ENCODE measurements at places on chromosomes 6 and 20.

DNA sequence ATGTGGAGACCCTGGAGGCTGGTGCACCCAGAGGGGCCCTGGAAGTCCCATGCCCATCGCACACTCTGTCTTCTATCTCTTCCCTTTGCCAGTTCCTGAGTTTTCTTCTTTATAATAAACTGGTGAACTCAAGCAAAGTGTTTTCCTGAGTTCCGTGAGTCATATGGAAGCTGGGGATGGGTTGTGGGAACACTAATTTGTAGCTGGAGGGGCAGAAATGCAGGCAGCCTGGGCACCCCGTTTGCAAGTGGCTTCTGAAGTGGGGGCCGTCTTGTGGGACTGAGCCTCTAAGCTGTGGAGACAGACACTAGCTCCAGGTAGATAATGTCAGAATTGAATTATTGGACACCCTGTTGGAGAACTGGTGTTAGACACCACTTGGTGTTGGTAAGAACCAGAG lies 3.2 kb upstream of the PPP1R3G start:
- no peak for DNase-seq

DNA sequence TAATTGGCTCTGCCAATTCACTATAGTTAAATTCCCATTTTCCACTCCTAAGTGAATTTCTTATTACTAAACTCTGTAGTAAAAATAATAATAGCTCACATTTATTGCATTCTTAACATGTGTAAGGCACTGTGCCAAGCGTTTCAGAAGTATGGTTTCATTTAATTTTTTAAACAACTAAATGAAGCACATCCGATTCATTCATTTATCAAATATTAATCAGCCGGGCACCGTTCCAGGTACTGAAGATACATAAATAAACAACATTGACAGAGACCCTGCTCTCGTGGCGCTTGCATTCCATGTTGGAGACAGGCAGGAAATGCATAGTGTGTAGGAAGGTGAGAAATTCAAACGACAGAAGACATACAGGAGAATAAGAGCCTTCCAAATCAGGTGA lies 423.2 kb upstream of the JARID2 start:
- no peak for DNase-seq

- no peak for DNase-seq
These were observed 99.3 kb downstream of the RTN4IP1 start for GRCh38 chr6:106530026-106530425.

GRCh38 chr20:44790638-44791393 lies 19.5 kb downstream of the RIMS4 start:
- no peak for DNase-seq

DNA sequence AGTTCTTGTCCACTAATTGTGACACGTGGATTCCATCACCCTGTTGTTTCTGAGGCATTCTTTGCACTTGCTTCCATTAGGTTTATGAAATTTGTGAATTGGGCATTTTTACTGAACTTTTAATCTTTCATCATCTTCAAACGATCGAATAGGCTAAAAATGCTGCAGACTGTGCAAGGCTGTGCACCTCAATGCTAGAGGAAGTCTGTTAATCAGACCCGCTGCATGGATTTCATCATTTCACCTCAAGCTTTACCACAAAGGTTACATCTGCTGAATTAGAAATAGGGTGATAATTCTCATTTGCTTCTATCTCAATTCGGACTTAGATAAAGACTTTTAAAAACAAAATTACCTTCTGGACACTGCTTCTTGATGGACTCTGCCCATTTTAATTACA lies 27.8 kb upstream of the F13A1 start:
- no peak for DNase-seq

DNA sequence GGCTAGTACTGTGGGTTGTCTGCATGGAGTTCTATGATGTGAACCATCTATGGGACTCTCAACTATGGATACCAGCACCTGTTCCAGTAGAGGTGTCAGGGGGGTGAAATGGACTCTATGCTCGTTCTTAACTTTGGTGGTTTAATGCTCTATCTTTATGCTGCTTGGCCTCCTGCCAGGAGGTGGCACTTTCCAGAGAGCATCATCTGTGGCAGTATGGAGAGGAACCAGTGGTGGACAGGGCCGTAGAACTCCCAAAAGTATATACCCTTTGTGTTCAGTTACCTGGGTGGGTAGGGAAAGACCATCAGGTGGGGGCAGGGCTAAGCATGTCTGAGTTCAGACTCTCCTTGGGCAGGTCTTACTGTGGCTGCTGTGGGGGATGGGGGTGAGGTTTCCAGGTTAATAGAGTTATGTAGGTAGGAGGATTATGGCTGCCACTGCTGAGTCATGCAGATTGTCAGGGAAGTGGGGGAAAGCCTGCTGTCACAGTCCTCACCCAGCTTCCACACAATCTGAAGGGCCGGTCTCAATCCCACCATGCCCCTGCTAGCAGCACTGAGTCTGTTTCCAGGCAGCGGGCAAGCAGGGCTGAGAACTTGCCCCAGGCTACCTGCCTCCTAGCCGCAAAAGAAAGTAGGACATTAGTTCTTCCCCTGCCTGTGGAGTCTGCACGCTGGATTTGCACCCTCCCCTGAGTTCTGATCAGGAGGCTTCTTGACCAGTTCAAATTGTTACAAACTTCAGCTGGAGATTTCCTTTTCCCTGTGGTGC lies 284.0 kb downstream of the KCNQ5 start:
- DNase-seq, result no peak

DNA sequence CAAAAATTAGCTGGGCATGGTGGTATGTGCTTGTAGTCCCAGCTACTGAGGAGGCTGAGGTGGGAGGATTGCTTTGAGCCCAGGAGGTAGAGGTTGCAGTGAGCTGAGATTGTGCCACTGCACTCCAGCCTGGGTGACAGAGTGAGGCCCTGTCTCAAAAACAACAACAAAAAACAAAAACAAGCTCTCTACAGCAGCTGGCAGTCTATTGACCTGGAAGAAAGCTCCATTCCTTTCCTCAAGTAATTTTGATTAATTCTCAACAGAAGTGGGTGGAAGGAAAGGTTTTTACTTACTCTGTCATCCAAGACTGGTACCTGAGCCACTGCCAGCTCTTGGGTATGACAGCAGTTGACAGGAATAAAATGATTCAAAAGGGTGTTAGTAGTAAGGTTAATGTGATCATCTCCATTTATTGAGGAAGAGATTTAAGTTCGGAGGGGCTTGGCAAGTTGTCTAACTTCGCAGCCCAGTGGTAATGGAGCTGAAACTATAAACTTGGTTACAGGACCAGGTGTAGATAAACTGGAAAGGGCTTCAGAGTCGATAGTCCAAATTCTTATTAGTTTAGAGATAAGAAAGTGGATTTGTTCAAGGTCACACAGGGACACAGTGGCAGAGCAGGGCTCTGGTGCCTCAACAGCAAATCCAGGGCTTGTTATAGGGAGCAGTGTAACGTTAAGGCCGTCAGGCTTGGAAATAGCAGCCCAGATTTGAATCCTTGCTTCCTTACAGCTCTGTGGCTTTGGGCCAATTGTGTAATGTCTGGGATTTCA lies 14.8 kb downstream of the SRSF3 start:
- no peak for DNase-seq

- no peak for DNase-seq
These were observed 159.2 kb downstream of the UBE3D start for GRCh38 chr6:82906489-82906888.

DNA sequence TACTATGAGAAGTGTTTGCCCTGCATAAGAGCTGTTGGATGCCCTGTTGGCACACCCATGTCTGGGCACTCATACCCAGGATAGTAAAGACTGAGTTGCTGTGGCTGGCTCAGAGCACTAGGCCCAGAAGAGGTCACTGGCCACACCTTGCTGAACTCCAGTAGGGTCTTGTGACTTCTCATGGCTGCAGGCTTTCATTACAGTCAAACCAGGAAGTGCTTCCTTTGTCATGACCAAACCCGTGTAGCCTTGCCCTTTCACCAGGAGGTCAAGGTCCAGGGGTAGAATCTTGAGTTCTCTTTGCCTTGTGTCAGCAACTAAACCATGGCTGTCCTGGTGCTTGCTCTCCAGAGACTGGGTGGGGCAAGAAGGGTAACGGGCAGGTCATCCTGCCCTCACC lies 49.5 kb downstream of the CD164 start:
- no peak for DNase-seq

GRCh38 chr6:106192824-106193223 lies 106.7 kb downstream of the PRDM1 start:
- DNase-seq, result no peak

DNA sequence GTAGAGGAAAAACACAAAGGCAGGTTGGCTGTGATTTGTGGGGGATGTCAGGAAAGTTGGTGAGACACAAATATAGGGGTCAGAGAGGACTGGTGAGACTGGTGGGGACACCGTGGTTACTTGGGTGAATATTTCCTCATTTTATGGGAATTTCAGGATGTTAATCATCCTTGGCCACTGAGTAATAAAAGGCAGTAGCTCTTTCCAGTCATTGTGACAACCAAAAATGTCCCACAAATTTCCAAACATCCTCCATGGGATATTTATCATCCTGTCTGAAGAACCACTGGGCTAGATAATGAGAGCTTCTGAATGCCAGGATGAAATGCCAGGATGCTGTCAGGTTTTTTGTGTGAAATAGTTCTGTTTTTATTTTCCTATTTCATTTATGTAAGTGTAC lies 374.1 kb downstream of the CD109 start:
- no peak for DNase-seq

GRCh38 chr6:133242637-133243585 lies 1.8 kb downstream of the EYA4 start:
- no peak for DNase-seq

DNA sequence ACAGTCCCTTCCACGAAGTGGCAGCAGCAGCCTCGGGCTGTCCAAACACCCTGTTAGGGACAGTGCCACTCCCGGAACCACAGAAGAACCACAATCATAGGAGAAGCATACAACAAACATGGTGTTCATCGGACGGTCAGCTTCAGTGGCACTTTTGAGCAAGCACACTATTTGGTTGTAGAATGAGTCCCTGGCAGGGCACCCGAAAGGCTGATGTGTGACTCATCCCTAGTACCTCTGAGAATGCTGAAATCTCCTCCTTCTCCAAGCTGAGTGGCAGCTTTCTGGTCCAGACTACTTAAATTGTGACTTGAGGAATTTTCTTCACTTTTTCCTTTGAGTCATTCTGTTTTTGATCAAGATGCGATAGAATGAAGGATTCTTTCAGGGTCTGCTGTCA lies 282.5 kb downstream of the ESR1 start:
- DNase-seq, result no peak

DNA sequence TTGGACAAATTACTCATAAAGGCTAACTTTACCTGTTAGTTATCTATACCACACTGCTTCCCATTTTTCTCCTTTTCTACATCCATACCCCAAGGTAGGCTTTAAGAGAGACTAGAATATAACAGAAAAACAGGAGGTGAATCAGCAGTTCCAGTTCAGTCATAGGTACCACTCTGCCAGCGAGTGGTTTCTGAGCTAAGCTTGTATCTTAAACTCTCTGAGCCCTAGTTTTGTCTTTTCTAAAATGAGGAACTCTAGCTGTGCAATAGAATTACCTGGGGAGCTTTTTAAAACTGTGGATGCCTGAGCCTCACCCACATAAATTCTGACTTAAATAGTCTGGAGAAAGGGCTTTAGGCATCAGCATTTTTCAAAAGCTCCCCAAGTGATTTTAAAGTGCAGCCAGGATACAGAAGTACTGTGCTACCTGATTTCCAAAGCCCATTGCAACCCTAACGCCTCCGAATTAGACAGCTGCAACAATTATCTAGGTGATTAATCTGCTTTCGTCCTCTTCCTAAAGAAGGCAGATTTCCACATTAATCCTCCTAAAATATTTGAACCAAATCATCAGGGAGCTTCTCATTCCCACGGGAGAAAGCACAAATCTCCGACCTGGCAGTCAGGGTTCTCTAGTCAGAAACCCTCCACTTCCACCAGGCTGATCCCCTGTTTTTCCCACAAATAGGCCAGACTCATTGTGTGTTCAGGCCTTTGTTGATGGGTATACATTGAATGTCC lies 37.4 kb upstream of the RPL7L1 start:
- DNase-seq, result no peak

- no peak for DNase-seq
These were observed 7.1 kb upstream of the DST start for GRCh38 chr6:56649782-56650181.

DNA sequence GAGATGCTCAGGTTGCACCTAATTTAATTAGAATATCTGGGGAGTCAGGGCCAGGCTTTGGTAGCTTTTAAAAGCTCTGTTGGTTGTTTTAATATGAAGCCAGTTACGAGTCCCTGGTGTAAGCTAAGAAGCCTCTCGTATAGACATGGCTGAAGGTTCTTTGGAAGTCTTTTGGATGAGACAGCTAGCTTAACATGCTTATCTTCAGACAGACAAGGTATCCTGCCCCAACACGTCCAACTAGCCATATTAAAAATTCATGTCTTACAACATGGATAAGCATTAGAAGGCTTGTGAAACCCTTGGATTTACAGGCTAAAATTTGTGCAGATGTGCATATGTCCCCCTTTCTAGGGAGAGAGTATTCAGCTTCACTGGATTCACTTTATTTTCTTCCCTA lies 105.7 kb upstream of the KCNK16 start:
- DNase-seq, result no peak

GRCh38 chr20:57809149-57809548 lies 99.3 kb upstream of the PMEPA1 start:
- no peak for DNase-seq

DNA sequence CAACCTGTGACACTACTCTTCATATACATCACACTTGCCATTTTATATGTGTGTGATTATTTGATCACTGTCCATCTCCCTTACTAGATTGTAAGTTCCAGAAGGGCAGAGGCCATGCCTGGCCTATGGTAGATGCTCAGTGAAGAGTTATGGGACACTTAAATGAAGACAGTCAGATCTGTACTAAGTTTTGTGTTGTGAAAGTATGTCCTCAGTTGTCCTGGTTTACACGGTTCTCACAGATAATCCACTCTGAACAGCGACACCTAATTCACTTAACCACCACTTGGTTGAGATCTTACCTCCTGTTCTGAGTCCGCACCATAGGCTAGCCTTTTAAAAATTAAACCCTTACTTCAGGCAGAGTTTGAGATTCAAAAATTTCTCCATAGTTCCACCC lies 434.1 kb upstream of the SOX4 start:
- DNase-seq, result no peak

All from SIG-M5 (cell line).